Activated CD4-positive, alpha-beta memory T cell treated with anti-CD3 and anti-CD28 coated beads, Interleukin-2, amount 10 ng/mL, durations not matched to agents 7 days and 5 days (primary cell): ENCODE measurements at places on chromosomes 4 and X.

GRCh38 chrX:40298572-40299479, 201.1 kb upstream of the BCOR start:
- no peak for DNase-seq

DNA sequence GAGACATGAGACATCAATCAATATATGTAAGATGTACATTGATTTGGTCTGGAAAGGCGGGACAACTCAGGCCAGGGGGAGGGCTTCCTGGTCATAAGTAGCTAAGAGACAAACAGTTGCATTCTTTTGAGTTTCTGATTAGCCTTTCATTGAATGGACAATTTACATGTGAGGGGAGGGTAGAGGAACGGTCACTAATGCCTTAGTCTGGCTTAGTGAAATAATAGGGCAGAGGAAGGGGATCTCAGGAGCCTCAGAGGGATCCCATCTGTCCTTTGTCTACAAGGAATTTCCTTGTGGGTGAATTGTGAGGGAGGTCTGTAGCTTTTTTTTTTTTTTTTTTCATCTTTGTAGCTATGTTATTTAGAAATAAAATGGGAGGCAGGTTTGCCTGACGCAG, 88.3 kb downstream of the GK start:
- no peak for DNase-seq

GRCh38 chr4:108301545-108302251, 133.0 kb upstream of the LEF1 start:
- DNase-seq: no peak

DNA sequence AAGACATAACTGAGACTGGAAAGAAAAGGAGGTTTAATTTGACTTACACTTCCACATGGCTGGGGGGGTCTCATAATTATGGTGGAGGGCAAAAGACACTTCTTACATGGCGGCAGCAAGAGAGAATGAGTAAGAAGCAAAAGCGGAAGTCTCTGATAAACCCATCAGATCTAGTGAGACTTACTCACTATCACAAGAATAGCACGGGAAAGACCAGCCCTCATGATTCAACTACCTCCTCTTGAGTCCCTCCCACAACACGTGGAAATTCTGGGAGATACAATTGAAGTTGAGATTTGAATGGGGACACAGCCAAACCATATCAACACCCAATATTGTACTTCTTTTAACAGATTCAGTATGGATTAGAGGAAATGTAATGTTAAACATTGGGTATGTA, 646.6 kb downstream of the ANKRD50 start:
- DNase-seq: no peak

GRCh38 chrX:149720021-149720689, 8.3 kb downstream of the MAGEA11 start:
- no peak for DNase-seq

DNA sequence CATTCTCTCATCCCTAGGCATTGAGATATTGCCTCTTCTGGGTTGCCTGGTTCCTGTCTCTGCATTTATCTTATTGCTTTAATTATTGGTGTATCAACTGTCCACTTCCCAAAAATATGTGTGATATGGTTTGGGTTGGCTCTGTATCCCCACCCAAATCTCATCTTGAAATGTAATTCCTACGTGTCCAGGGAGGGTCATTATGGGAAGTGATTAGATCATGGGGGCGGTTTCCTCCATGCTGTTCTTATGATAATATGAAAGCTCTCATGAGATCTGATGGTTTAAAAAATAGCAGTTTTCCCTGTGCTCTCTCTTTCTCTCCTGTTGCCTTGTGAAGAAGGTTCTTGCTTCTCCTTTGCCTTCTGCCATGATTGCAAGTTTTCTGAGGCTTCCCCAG, 308.3 kb upstream of the HS3ST1 start:
- no peak for DNase-seq

- no peak for DNase-seq
Observed at GRCh38 chrX:8033175-8033574, 106.0 kb upstream of the PNPLA4 start.
